ENCODE measurements at places on chromosomes 1 and 21.

DNA sequence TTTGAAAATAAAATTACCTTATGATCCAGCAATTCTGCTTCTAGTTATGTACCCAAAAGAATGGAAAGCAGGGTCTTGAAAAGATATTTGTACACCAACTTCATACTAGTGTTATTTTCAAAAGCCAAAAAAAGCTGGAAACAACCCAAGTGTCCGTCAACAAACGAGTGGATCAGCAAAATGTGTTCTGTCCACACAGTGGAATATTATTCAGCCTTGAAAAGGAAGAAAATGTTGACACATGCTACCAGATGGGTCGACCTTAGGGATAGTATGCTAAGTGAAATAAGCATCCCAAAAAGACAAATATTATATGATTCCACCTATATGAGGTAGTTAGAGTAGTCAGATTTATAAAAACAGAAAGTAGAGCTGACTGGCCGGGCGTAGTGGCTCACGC is 65.3 kb downstream of the KAZN start:
- no peak for DNase-seq

DNA sequence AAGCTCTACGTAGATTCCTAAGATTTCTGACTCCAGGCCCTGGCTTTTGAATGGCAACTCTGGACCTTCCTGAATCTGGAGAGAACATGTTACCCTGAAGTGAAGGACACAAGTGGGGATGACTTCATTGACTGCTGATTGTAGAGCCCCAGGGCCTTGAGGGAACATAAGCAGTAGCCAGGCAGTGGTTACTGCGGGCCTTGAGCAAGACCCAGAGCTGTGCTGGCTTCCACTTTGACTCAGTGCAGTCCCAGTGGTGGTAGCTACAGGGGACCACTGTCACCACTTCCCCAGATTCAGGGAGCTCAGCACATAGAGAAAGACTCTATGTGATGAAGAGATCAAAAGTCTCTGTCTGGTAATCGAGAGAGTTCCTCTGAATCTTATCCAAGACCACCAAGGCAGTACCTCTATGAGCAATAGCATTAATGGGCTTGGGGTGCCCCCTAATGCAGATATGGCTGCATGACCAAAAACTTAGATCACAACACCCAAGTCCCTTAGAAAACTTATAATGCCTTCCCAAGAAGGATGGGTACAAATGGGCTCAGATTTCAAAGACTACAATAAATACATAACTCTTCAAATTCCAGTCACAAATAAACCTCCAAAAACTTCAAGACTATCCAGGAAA is 1278.3 kb downstream of the AMY1C start:
- DNase-seq: no peak

DNA sequence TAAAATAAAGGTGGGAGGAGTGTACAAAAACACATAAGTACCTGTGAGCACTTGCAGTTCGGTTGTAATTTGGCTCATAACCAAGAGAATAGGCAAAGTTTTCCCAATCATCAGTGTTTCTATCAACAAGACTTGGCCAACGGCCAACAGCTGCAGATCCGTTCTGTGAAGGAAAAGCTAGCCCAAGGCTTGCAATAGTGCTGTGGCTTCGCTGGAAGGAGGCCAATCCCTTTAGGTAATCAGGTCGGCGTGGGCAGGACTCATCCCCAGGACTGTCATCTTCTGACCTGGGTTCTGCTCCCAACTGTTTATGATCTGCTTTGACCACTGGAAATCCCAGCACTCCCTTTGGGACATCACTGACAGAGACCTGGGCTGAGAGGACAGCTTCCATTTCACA is 107.8 kb downstream of the LYST start:
- no peak for DNase-seq

DNA sequence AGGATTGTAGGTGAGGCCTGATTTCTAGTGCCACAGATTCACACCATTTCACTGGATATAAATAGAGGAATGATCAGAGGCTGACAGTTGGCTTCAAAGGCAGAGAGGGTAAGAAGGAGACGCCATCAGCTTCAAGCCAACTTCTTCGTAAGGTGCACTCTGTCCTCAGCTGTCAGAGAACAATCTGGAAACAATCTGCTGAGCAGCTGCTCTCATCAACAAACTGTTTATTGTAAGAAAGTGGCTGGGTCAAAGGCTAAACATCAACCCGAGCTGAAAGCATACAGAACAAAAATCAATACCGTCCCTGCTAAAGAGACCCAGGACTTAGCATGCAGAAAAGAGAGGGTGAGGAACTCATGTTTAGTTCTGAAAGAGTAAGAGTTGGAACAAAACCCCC is 48.2 kb downstream of the HLCS start:
- no peak for DNase-seq

GRCh38 chr1:24949331-24949881 is 19.3 kb upstream of the RUNX3 start:
- no peak for DNase-seq

GRCh38 chr1:233675893-233676292 is 62.0 kb downstream of the KCNK1 start:
- peak; percentile 59 for DNase-seq

GRCh38 chr1:83918688-83919285 is 80.1 kb downstream of the TTLL7 start:
- DNase-seq: no peak

- no peak for DNase-seq
These were observed 144.6 kb downstream of the MAGI3 start for GRCh38 chr1:113534875-113535274.

GRCh38 chr1:62621907-62622306 is 24.6 kb downstream of the ANGPTL3 start:
- peak; percentile 24 for DNase-seq

- no peak for DNase-seq
These were observed 99.7 kb downstream of the NOS1AP start for GRCh38 chr1:162169031-162169790.

- DNase-seq: no peak
These were observed 63.1 kb upstream of the CD34 start for GRCh38 chr1:207973898-207974568.

DNA sequence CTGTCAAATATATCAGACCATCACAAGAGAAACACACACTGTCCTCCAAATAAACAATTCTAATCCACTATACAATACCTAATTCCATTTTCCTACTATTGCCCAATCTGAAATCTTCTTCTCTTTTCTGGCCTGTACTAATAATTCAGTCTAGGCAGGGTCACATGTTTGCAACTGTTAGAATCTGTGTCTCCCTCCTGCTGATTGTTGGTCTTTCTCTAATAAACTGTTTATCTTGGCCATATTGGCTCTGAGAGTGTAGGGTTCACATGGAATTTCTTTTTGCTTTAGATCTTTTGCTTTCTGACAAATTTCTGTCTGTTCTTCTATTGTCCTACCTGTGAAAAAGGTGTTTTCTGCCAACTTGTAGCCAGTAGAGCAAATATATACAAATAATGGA is 319.9 kb upstream of the ADAMTS5 start:
- DNase-seq: no peak

GRCh38 chr1:3372317-3372716 is 82.1 kb upstream of the ARHGEF16 start:
- no peak for DNase-seq

DNA sequence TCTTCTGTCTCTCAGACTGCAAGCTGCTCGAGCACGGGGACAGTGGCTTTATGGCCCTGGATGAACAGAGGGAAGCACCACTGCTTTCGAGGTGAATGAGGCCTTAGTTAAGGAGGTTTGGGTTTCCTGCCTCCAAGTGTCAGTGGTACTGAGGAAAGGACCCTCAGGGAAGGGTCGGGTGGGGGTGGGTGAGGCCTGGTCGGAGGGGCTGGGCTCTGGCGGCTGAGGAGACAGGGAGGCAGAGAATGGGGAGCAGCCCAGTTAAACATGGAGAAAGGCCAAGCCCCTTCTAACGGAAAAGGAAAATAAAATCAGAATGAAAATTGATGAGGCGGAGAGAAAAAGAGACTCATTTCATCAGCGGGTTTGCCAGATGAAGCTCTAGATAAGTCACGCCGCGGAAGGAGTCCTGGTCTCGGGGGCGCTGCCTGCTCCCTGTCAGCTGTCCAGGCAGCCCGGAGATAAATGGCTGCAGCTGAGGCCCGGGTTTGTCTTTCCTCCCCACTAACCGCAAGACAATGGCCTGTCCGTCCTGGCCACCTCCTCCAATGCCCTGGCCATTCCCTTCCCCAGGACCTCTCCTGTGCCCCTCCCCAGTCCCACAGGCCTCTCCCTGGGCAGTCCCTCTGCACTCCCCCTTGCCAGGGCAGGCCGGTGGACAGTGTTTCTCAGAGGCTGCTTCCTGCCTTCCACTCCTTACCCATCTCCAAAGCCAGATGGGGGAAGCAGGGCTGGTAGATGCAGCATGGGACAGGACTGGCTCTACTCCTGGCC is 55.2 kb downstream of the LRRN2 start:
- DNase-seq: no peak

GRCh38 chr21:43726686-43727518 is 8.0 kb downstream of the PDXK start:
- no peak for DNase-seq

DNA sequence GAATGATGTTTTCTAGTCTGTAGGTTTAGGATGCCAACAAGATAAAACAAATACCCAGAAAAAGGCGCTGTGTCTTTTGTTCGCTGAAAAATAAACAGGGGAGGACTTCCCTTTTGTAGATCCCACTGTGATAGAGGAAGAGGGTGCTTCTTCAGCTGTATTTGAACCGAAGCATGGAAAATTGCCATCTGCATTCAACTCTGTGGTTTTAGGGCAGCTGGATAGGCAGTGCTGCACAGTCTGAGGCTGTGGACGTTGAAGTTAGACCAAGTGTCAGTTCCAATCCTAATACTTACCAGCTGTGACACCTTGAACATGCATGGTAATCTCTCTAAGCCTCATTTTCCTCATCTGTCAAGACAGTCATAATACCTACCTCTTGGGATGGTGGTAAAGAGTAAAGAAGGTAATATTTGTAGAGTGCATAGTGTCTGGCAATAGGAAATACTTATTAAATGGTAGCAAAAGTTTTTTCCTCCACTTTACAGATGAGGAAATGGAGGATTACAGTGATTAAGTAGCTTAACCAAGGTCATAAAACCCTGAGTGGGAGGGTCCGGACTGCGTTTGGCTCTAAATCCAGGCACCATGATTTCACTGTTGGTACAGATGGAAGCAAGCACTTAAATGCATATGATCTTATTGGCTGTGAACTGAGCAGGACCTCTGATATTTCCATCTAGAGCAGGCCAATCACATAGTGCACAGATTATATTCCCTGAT is 48.5 kb downstream of the UTP25 start:
- no peak for DNase-seq

DNA sequence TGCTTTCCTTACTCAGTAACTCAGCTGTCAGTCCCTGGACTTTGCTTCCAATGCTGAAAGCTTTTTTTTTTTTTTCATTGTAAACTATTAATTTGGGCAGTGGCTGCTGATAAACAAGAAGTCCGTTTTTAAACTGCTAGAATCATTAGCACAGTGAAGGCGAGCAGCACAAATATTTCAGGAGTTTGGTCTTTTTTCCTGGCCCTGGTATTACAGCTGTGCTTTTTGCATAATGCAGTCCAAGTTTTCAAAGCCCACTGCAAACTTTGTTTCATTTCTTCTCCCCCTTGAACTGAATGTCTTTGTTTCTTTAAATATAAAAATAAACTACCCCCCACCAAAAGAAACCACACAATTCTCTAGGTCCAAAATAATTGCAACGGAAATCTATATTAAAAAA is 6.6 kb downstream of the GLIS1 start:
- no peak for DNase-seq

DNA sequence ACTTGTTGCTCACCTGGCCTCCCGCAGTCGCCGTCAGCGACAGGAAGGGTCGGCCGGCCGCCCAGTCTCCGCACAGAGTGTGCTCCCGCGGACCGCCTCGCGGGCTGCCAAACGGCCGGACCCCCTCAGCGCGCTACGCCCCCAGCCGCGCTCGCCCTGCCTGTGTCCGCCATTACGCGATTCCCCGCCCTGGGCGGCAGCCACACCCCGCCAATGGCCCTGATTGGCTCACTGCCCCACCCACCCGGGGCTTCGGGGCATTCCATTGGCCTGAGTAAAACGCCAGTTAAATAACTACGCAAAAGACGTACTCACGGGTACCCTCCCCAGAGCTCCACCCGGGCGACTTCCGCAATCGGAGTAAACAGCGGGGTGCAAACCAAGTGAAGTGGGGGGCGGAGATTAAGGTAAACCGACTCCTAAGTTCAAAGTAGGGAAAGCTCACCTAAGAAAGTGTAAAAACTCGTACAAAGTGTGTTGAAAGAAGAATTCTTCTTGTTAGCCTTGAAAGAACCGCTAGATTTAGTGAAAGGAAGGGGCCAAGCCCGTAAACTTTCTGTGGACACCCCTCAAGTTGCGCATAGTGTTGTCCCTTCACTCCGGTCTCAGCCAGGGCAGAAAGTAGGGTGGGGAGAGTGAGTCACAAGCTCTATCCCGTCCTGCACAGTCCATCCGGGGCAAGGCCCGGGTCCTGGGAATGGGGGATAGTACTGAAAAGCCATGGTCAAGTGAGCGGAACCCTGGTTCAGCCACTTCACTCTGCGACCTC is at the start of gene WASF2:
TSS of gene WASF2 (minus strand) at position 195 of the 769 bp plus-strand sequence. CDS start 61,277 bp downstream, outside the sequence.
- peak; percentile 96 for DNase-seq

DNA sequence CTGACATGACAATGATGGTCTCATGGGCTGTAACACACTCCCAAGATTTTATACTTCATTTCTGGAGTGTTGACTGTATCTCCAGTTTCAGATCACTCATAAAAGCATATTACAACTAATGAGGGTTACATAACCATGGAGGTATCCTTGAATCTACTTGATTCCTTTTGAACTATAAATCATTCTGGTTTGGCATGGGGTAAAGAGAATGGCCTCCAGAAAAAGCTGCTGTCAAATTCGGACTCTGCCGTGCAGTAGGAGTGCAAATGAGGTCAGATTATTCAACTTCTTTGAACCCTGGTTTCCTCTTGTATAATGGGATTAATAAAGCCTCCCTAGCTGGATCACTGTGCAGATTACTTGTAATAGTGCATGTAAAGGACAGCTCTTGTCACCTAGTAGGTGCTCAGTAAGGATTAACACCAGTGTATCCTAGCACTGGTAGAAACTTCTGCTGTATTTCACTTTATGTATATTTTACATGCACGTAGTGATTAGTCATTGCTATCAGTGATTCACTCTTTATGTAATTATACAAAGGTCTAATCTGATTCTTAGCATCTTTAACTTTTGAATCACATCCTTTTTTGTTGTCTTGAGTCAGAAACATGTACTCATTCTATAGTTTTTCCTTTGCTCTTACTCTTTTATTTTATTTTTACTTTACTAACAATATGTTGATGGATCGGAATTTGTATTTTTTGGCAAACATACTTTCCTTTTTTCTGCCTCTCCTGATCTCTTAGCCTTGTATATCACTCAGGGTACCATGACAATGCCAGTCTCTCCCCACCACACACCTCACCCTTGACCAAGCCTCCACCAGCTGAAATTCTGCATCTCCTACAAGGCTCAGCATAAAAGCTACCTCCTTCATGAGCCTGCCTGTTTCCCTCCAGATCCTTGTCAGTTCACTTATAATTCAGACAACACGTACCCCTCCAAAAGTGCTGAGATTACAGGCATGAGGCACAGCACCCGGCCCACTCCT is 3.2 kb downstream of the LRRC8C start:
- no peak for DNase-seq

DNA sequence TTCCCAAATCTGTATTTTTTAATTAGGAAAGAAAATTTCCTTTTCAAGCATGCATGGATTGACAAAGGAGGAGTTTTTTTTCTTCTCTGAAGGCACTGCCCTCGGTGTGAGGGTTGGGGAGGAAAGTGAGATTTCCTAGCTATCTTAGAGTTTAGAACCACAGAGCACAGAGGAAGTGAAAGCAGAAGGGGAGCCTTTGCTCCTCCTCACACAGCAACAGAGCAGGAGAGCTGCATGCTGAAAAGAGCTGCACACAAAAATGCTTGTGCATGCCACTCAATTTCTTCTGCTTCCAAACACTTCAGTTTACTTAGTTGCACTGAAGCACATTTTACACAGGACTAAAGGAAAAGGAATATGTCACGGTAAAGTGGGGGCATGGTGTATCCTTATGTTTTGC is 308.1 kb downstream of the GPATCH2 start:
- DNase-seq: no peak

Data from GM06990 (cell line).